ENCODE measurements at places on chromosomes 6 and 20.

DNA sequence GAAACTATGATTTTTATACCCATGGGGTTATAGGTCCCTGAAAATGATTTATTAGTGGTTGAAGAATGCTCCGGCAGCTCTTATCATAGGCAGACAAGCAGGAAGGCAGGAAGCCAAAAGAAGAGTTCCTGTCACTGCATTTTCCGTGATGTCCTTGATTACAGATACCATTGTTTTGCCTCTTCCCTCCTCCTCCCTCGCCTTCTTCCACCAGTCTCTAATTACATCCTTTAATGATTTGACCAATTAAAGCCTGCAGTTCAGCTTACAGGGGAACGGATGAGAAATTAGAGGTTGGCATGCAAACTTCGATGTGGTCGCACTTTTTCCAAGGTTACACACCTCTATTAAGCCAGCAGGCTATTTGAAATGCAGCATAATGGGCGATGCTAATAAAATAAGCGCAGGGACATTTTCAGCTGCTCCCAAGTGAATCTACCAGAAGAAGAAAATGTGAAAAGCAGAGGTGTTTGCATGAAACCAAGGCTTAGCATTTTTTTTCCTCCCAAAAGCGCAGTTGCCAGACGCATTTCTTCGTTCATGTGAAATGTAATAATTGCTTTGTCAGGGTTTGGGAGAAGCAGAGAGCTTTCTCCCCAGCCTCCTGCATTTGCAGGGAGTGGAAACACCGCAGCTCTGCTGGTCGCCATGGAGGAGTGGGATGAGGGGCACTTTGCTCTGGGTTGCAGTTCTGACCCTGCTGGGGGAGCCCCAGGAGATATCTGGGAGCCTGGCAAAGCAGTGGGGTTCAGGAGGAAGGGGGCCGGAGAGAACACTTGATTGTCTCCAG, 6.0 kb downstream of the NOX3 start:
- no peak for DNase-seq

DNA sequence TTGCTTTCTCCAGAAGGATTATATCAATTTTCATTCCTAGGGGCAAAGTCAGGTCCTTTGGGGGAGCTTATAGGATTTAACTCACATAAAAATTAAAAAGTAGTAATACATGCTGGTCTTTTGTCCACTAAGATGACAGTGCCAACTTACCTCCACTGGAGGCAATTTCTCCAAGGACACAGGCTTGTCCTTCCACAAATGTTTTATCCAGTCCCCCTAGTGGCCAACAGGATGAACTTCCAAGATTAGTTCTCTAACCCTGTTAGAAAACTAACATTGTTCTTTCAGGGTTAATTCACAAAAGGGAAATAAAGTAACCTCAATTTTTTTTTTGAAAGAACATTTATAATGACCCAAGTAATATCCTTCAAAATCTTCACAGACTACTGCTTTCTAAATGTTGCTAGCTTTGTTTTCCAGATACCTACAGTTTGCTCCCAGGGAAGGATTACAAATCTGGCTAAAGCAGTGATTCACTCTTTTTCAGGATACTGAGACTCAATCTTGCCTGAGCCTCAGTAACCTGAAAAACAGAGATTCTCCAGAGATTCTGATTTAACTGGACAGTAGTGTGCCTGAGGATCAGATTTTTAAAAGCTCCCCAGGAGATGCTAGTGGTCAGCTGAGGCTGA, 31.7 kb upstream of the UBR2 start:
- peak; percentile 40 for DNase-seq

DNA sequence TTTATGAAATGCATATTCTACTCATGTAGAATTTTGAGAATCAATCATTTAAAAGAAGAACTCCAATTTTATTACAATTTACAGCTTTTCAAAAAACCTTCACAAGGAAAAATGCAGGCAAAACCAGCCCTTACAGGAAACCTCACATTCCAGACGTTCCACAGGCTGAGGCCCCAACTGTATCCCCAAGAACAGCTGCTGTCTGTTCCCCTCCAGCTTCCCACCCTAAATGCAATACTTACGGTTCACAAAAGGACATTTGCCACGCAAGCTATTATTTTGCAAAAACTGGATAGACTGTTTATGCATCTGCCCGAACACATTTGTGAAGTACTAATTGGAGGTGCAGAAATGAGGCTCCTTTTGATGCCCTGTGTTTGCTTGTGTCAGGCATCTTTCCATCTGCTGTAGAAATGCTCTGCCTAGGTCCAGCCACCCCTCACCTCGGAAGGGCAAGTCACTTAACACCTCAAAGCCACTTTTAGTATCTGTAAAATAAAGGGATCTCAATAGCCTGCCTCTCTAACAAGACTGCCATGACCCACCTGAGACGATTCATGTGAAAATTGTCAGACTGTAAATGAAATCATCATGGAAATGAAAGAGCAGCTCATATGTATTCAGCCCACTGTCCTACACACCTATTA, 26.5 kb downstream of the PDE10A start:
- DNase-seq = no peak

- DNase-seq = peak; percentile 87
Observed at GRCh38 chr6:1481286-1481685, 91.9 kb downstream of the FOXF2 start.

GRCh38 chr20:58457083-58457695, 58.0 kb downstream of the APCDD1L start:
- DNase-seq = no peak

DNA sequence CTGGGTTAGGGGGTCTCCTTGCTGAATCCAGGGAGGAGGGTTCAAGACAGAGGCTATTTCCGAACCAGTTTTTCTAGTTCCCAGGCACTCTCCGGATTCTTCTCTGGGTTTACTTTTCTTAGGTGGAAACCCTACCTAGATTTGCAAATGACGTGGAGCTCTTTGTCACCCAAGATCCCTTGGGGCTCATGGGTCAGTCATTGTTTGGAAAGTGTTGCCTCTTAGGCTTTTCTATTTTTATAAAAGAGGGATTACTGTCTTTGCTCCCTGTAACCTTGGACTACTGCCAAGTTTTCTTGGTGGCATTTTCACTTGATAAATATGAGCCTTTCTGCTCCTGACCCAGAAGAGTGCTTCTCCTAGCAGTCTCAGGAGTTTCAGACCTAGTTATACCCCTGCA, 33.6 kb downstream of the FAM209B start:
- no peak for DNase-seq

- peak; percentile 58 for DNase-seq
Observed at GRCh38 chr20:62357187-62357667, 9.9 kb downstream of the LAMA5 start.

- peak; percentile 54 for DNase-seq
Observed at GRCh38 chr6:75204959-75205775, 686 bp downstream of the COL12A1 start.

- DNase-seq = peak; percentile 62
Observed at GRCh38 chr6:11263291-11263775, 30.9 kb upstream of the NEDD9 start.

DNA sequence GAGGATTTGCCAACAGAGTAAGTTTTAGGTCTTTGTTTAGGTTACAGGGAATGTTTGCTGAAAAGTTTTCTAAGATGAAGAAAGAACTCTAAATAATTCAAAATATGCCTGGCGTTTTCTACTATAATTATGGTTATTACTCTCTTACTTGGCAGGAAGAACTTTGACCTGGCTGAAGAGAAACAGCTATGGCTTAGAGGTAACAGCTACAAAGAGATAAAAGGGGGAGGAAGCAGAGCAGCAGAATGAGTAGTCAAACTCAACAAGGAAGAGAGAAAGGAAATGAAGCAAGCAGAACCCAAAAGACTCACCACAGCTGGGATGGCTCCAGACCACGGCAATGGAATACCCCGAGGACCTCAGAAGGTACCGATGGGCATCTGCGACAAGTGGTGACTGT, 95.6 kb downstream of the KIF16B start:
- no peak for DNase-seq

- no peak for DNase-seq
Observed at GRCh38 chr6:81818901-81819361, 66.5 kb upstream of the TENT5A start.

DNA sequence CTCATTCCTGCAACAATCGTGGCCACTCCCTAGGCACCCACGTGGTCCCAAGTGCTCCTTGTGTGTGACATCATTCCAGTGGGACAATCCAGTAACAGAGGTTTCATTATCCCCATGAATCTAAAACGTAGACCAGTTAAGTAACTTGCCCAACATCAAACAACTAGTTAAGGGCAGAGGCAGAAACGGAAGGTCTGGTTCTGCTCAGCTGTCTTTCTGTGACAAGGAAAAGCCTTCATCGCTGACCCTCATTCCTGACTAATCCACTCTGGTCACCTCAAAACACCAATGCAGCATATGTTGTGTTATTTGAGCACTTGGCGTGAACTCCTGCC, 261.4 kb upstream of the JARID2 start:
- no peak for DNase-seq

- peak; percentile 53 for DNase-seq
Observed at GRCh38 chr20:61251529-61252393, at the start of gene CDH4. Gene CDH4, plus strand, starts transcription at chr20:61252261.

DNA sequence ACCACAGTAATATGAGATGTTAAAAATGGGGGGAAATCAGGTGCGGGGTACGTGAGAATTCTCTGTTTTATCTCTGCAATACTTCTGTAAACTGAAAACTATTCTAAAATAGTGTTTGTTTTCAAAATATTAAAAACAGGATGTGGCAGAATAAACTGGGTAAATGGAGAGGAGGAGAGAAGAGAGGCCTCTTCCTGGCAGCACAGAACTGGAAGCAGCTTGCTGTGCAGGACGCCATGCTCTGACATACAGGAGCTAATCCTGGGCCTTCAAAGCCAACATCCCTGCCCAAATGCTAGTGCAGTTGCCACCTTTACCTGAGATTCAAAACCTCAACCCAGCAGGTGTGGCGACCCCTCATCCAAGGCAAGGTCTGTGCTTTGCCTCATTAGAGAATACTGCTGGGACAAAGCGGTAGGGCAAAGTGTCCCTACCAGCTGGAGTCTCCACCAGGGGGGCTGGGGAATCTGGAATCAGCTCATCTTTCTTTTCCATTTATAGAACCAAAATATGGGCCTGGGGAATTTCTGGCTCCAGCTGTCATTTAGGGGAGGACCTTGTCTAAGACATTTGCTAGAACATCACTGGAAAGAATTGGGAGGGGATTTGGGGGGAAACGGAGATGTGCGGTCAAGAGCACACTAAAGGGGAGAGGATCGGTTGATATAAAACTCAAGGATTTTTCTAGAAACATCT, 67.3 kb downstream of the SCML4 start:
- DNase-seq = no peak

GRCh38 chr6:95087394-95088097, 489.8 kb upstream of the MANEA start:
- DNase-seq = peak; percentile 86

DNA sequence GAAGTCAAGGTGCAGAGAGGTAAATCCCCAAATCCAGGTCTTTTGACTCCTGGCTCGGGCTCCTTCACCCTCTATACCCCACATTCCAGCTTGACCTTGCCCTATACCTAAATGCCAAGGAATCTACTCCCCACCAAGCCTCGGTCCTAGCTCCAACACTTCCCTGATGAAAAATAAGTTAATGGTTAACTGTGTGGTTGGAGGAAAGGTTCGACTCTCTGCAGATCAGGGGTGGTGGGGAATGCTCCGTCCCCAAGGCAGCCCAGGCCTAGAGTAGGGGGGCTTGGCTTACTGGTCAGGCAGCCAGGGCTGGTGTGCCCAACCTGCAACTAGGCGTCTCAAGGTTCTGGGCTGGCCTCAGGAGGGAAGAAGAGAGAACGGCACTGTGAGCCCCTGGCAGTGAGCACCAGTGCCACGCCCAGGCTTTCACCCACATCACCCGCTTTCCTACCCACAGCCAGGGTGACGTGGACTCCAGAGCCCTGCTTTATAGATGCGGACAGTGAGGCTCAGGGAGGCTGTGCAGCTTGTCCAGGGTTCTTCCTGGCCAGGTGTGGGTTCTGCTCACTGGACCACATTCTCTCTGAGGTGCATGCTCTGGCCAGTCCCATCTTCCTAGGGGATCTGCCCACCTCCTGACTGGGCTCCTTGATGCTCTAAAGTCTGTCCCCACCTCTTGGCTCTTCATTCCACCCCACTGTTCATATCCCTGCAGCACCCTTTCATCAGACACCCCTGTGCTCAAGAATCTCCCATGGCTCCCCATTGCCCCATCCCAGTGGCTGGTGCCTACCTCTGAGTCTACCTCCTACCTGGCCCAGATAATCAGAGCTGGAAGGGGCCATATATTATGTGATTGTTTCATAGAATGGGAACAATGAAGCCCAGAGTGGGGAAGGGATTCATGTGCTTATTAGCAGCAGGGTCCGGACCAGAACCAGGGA, 8.2 kb downstream of the SPDEF start:
- no peak for DNase-seq

GRCh38 chr20:32521780-32522525, 63.2 kb downstream of the NOL4L start:
- no peak for DNase-seq

DNA sequence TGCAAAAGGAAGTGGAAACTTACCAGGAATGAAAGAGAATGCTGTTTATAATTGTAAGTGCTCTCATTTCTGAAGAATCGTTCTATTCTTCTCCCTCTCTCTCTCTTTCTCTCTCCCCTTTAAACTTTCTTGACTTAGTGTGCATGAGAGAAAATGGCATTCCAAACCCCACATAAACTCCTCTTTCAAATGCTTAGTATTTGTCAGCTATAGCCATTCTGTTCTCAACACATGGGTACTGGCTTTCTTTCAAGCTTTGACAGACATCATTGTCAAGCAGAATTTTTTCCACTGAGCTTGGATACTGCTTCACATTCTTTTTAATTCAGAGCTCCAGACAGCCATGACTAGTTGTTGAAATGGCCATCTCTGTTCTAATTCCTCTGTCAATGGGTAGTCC, 51.1 kb upstream of the PREP start:
- DNase-seq = no peak

DNA sequence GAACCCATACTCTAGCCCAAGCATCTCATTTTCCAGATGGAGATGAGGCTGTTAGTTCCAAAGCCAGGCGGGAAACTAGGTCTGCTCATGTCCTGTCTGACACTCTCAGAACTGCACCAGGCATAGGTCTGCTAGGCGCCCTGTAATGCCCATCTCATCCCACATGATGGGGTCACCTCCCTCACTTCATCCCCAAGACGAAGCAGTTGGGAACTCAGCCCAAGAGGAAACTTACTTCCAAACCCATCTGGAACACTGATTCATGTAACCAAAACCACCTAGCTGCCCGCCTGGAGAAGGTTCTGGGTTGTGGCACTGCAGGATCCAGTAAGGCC, 119.4 kb upstream of the PRND start:
- DNase-seq = no peak

GRCh38 chr6:14693301-14694192, 552.3 kb upstream of the JARID2 start:
- no peak for DNase-seq

DNA sequence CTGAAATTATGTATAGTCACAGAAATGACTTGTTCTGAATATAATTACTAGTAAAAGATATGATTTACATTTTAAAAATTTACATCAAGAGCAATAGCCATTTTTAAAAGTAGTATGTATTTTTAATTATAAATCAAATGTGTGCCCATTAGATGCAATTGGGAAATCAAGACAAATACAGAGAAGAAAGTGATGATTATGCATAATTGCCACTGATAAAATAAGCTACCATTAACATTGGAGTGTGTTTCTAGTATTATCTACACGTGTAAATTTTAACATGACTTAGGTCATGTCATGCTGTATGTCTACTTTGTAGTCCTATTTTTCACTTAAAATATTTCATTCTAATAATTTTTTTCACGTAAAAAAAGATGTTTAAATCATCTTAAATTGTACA, 22.8 kb upstream of the MEI4 start:
- DNase-seq = no peak

- DNase-seq = no peak
Observed at GRCh38 chr20:21632735-21633053, 72.8 kb upstream of the PAX1 start.

All from mammary epithelial cell (primary cell).